Motor neuron (in vitro differentiated cells): ENCODE measurements at places on chromosomes 16 and 17.

- no peak for ATAC-seq
Measured at GRCh38 chr17:3622977-3623594, 13.0 kb downstream of the SHPK start.

DNA sequence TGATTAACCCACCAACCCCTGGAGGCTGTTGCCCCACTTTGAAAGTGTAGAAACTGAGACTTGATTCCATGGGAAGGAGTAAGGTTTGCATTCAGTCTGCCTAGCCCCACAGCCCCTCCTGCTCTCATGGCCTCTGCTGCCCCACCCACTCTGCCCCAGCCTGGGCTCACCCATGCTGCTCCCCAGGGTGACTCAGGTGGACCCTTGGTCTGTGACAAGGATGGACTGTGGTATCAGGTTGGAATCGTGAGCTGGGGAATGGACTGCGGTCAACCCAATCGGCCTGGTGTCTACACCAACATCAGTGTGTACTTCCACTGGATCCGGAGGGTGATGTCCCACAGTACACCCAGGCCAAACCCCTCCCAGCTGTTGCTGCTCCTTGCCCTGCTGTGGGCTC is 6.5 kb downstream of the PRSS41 start:
- ATAC-seq = no peak

GRCh38 chr17:3032258-3033247 is 30.9 kb downstream of the OR1D5 start:
- no peak for ATAC-seq

- ATAC-seq = no peak
Measured at GRCh38 chr16:49523435-49524159, 150.0 kb downstream of the C16orf78 start.

DNA sequence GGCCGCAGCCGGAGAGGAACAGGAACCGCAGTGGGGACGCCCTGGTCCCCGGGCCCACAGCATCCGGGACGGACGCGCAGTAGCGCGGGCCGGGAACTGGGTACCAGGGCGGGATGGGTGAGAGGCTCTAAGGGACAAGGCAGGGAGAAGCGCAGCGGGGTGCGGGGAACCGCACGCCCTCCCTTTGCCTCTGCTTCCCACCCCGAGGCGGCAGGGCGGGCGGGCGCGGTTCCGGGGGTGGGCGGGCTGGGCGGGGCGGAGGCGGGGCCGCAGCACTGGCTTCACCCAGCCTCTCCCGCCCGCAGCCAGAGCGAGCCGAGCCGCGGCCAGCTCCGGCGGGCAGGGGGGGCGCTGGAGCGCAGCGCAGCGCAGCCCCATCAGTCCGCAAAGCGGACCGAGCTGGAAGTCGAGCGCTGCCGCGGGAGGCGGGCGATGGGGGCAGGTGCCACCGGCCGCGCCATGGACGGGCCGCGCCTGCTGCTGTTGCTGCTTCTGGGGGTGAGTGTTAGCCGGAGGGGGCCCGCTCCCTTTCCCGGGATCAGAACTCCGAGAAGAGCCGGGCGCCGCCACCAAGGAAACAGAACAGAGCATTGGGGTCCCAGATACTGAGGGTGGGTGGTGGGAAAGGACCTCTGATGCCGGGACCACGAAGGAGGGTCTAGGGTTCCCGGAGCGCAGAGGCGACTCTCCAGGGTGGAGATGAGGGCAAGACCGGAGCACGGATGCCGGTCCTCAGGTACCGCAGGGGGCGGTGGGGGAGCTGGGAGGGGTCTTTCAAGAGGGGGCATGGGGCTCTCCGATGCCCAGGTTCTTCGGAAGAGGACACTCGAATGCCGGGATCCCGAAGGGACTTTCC is at the start of gene NGFR:
TSS of gene NGFR (plus strand) at position 308 of the 856 bp plus-strand sequence. CDS start at position 433, 125 bp downstream.
- peak; percentile 74 for ATAC-seq

DNA sequence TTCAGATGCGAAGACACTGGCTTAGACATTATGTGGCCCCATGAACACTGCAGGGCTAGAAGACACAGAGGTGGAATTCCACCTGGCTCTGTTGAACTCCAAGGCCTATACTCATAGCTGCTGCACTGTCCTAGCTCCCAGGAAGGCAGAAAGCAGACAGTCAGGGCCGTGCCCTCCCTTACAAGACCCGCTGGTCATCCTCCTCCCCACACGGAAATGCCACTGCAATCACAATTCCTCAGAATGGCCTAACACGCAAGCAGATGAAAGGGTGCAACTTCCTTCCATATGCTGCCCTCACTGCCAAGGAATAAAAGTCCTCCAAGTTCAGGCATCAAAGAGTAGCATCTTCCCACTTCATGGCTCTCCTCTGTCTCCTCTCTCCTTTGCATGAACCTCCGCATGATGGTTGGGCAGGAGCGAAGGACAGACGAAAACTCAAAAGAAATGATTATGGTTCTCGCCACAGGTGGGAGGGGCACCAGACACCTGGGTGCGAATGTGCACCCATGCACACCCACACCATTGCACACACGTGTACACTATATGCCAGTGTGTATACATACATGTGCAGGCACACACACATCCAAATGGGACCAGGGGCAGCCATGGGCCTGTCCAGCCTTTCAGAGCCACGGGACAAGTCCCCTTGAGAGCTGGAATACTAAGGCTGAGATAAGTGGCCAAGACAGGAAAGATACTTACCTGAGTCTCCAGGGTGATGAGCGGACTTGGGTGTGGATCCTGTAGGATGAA is 113.3 kb downstream of the XYLT1 start:
- ATAC-seq = no peak

- ATAC-seq = peak; percentile 2
Measured at GRCh38 chr16:2155977-2156848, 631 bp downstream of the TRAF7 start.

DNA sequence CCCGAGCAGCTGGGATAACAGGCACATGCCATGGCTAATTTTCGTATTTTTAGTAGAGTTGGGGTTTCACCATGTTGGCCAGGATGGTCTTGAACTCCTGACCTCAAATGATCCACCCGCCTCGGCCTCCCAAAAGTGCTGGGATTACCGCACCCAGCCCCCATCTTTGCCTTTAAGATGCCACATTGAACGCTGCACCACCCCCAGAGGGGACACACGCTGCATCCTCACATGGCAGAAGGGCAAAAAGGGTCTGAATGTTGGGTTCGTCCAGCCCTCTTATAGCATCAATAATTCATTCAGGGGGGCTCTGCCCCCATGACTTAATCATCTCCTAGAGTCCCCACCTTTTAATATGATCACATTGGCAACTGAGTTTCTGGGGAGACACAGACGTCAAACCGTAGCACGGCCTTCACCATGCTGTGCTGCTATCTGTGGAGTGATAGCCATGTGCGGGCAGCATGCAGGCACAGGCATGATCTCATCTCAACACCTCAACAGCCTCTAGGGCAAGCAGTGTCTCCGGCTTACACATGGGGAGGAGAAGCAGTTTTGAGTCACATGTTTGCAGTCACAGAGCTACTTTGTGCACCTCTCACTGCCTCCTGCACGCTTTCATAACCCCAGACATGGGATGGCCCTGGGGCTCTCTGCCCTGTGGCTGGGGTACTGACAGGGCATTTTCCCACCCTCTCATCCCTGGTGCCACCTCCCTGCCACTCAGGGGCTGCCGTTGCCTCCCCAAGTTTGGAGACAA is 30.0 kb downstream of the IL21R start:
- peak; percentile 60 for ATAC-seq

GRCh38 chr16:3086596-3087242 is 12.4 kb downstream of the ZSCAN10 start:
- ATAC-seq = peak; percentile 42

- ATAC-seq = no peak
Measured at GRCh38 chr16:85417156-85417860, 195.8 kb upstream of the GSE1 start.

GRCh38 chr17:79010304-79010646 is 711 bp upstream of the CANT1 start:
- no peak for ATAC-seq

GRCh38 chr17:2594722-2595599 is 1.5 kb downstream of the PAFAH1B1 start:
- no peak for ATAC-seq

- ATAC-seq = no peak
Measured at GRCh38 chr16:58574895-58575294, 54.7 kb downstream of the CNOT1 start.

DNA sequence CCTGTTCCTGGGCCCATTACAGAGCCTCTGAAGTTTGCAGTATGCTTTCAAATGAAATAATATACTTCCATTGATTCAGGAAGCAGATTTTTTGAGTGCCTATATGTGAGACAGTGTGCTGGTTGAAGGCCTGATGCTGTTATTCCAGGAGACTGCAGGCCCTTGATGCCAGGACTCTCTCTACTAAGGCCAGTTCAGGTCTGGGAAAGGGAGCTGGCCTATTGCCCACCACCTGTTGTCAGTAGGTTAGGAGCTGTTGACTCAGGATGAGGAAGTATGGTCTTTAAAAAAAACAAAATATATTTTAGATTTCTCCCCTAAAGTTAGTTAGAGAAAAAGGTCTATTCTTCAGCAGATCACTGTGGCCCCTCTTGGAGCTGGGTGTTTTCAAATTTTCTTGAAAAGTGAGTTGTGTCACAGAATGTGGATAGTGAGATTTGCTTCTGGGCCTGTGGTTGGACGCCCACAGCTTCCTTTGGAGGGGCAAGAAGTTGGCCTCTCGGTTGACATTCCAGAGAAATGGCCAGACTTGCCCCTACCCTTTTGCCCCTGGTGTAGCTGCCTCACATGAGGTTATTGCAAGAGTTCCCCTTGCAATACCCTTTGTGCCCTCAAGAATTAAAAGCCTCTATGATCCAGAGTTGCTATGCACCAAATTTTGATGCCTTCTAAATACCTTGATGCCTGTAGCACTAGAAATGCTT is 7.9 kb downstream of the ESRP2 start:
- ATAC-seq = no peak

- ATAC-seq = no peak
Measured at GRCh38 chr17:64001763-64002529, 3.8 kb downstream of the PRR29 start.
